Stimulated activated CD4-positive, alpha-beta T cell treated with anti-CD3 and anti-CD28 coated beads, Interleukin-2, amount 100 ng/mL, for 24 hours (primary cell): ENCODE measurements at places on chromosomes 2 and 18.

- DNase-seq = no peak
Measured at GRCh38 chr2:27070653-27071276, 689 bp downstream of the OST4 start.

- DNase-seq = no peak
Measured at GRCh38 chr2:157363612-157364101, 38.0 kb upstream of the ERMN start.

DNA sequence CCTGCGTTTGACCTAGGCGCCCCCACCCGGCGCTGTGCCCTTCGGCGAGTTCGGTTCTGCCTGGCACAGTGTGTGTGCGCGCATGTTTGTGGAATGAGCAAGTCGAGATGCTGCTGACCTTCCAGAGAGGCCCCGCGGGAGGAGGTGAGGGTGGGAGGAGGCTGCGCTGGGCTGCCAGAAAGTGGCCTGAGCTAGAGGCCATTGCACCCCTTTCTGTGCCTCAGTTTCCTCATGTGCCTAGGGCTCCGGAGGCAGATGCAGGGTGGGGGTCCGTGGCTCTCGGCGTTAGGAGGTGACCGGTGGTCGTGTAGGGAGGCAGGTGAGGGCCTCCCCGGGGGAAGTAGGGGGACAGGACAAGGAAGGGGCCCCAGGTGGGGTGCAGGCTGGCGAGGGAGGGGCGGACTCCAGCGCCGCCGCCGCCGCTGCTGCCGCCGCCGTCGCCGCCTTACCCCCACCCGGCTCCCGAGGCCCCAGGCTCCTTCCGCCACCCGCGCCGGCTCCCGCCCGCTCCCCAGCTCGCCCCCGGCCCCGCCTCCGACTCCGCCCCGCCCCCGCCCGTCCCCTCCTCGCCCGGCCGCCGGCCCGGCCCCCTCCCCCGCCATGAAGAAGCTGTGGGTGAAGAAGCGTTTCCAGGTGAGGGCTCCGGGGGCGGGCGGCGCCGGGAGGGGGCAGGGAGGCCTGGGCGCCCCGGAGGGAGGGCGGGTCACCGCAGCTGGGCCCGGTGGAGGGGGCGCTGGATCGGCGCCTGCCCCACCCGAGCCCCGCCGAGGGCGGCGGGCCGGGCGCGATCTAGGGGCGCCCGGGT is 7.0 kb downstream of the SPEG start:
- DNase-seq = peak; percentile 50

DNA sequence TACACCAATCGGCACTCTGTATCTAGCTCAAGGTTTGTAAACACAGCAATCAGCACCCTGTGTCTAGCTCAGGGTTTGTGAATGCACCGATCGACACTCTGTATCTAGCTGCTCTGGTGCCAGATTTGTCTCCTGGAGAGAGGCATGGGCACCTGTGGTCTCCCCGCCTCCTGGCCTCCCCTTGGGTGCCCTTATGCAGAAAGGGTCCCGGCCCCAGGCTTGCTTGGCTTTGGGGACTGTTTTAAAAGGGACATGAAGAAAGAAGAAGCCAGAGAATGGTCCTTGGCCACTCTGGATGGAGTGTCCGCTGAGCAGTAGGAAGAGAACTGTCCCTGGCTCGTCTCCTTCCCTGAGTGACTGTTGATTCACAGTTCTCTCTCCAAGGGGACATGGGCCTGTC is 11.5 kb upstream of the ALPP start:
- DNase-seq = no peak

DNA sequence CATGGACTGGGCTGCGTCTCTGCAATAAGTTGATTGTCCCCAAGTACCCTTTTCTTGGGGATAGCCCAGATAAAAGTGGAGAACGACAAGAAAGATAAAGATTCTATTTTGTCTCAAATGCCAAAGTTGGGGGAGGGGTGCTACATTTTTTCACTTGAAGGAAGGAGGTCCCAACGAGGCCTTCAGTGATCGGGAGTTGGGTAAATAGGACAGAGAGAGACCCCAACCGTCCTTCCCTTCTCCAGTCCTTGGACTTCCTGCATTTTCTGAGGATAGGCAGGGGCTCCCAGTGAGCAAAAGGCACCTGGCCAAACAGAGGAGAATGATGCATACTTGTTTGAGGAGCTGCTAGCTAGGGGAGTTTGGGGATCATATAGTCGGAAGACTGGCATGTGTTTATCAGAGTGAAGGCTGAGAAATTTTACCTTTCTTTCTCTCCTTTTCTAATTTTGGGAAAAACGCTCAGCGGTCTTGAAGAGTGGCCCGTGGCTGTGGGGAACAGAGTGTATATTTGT is 3.5 kb upstream of the EN1 start:
- DNase-seq = no peak

- DNase-seq = no peak
Measured at GRCh38 chr2:172226244-172227061, 123.8 kb upstream of the DLX2 start.

DNA sequence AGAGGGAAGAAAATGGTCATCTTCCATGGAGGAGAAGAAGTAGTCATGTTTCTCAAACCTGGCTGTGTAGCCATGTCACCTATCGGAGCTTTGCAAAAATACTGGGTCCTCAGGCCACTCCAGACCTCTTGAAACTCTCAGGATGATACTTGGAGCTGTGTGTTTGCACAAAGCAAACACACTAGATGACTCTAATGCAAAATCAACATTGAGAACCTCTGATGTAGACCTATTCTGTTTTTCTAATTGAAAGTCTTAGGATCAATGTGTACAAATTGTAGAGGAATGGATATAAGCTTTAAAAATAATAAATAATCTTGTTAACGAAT is 444.3 kb downstream of the RND3 start:
- no peak for DNase-seq

GRCh38 chr2:43018179-43019024 is 208.0 kb downstream of the ZFP36L2 start:
- no peak for DNase-seq
